ENCODE measurements at places on chromosomes 5 and 9.
A peak's percentile ranks its signal among the peaks of the same experiment; 100 is the strongest.

- DNase-seq = no peak
Observed at GRCh38 chr5:172145870-172146747, 41.9 kb downstream of the STK10 start.

DNA sequence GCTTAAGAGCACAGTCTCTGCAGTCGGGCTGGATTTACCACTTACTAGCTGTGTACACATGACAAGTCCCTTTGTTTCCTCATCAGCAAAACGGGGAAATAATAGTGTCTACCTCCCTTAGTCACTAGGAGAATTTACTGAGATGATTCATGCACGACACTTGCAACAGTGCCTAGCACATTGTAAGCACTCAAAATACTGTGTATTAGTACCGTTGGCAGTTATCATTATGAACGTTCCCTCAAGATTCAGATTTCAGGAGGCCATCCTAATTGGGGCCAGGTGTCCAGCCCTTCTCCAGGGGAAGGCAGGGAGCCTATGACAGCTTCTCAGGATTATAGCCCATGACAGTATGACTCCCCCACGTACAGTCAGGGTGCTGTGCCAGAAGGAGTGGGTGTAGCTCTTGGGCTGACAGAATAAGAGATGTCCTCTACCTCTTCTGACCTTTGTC, 164.3 kb downstream of the DOCK2 start:
- peak; percentile 62 for DNase-seq

DNA sequence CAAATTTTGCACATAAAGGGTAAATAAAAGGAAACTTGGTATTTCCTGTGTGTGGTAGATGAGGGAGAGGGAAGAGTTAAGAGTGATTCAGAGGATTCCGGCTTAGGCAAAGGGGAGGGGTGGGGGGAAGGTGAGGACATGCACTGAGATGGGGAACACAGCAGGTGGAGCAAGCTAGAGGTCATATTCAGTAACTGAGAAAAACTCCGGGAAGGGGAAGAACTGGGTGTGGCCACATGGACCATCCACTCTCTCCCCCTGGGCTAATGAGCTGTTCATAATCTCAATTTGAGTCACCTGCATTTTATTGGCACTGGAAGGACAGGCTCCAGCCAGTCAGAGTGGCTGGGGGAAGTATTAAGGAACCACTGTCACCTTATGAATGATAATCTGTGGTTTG, 45.1 kb upstream of the UGCG start:
- peak; percentile 45 for DNase-seq

GRCh38 chr5:54186912-54187445, 123.4 kb downstream of the ARL15 start:
- DNase-seq = no peak

DNA sequence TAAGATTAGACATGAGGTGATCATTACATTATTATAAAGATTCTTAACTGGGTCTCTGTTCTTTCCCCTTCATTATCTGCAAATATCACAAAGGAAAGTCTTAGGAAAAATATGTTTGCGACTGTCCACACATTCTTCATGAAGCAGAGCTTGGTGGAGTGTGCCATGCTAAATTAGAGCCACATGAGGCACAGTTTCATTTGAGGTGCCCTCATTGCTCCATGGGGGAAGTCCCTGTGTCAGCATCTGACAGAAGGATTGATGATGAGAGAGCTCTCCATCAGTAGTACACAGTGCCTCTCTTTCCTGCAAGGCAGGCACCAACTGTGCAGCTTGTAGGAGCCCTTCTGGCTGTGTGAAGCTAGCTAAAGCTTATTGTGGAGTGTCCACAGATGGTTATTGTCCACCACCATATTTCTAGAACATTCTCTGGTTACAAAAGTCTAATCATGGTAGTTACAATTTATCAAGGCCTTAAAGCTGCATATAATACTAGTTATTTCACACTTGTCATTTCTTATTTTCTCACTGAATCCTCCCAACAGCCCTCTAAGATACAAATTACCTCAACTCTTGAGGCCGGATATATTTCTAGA, 63.9 kb downstream of the C9orf152 start:
- no peak for DNase-seq

DNA sequence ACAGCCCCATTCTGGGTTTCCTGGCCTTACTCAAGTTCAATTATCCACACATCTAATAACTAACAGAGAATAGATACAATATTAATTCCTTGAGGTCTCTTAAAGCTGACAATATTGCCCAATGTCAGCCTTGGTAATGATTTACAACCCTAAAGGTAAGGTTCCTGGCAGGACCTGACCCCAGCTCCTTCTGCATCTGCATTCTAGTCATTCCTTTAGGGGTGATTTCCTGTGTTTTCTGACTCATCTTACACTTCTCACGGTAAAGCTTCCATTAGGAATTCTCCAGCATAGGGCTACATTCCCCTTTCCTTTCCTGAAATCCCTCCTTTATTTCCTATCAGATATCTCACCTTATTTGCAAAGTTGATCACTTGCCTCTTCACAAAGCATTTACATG, 9.3 kb downstream of the HAVCR1 start:
- peak; percentile 72 for DNase-seq

DNA sequence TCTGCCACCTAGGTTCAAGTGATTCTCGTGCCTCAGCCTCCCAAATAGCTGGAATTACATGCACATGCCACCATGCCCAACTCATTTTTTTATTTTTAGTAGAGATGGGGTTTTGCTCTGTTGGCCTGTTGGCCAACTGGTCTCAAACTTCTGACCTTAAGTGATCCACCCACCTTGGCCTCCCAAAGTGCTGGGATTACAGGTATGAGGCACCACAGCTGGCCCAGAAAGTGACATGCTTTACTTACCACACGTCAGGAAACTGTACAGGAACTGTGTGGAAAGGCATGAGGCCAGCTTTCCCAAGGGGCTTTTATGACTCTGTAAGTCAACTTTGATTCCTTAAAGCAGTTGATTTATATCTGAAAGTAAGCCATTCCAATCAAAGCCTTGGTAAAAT, 25.0 kb downstream of the DNAJB5 start:
- no peak for DNase-seq

DNA sequence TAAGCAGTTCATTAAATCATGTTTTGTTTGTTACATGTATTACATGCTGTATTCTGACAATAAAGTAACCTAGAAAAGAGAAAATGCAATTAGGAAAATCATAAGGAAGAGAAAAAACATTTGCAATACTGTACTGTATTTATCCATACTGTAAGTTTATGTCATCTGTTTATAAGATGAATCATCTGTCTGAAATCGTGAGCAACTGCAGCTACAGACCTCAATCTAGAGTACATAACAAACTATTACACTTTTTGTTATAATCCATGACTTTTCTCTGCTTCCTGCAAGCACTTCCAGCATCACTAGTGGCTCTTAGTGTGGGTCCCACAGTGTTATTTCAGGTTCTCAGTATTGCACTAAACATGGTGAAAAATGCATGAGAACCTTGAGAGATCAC, 144.4 kb upstream of the NR4A3 start:
- DNase-seq = peak; percentile 49

GRCh38 chr5:107666051-107666655, 4.6 kb downstream of the EFNA5 start:
- no peak for DNase-seq

GRCh38 chr9:68429631-68430030, 73.2 kb downstream of the PGM5 start:
- no peak for DNase-seq

- no peak for DNase-seq
Observed at GRCh38 chr9:97437051-97437600, 25.2 kb downstream of the TDRD7 start.

GRCh38 chr9:113274474-113275156, 757 bp downstream of the CDC26 start:
- DNase-seq = peak; percentile 63

GRCh38 chr5:11596185-11596584, 308.1 kb downstream of the CTNND2 start:
- no peak for DNase-seq

DNA sequence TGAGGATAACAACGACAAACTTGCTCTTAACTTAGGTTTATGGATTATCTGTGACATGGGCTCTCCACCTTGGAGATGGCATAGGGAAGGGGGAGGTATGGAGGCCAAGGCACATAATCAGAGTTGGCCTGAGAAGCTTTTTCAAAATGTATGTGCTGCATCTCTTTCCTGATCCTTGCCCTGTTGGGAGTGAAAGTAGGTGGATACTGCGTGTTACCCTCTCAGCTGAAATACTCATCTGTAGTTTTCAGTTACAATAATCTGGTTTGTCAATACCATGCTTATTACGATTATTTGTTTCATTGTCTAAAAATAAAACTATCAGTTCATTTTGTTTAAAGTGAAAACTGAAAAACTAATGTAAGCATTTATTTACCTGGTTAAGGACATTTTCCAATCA, 86.7 kb downstream of the SLC44A1 start:
- DNase-seq = no peak

DNA sequence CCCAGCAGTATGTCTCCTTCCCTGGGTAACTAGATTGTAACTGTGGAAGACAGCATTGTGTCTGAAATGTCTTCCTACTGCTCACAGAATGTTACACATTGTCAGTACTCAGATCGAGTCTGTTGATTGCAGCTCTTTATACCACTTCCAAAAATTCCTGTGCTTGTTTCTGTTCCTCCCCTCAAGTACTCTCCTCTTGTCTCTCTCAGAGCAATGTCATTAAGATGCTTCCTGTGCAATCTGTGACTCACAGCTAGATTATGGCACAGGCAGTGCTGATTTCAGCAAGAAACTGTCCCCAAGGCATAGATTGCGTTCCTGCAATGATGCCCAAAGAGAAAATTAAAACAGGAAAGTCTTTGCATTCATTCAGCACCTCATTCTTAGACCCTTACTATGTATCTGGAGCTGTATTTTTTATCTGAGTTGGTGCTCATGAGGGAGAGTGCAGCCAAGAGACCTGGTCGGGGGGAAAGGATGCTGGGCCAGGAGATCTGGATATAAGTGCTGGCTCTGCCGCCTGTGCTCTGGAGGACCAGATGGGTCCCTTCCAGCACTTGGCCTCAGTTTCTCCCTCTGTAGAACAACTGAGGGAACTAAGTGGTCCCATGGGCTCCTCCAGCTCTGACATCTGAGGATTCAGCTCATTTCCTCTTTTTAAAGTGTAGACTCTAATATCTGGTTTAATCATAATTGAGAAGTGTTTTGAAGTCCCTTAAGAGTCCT, 40.8 kb upstream of the GNPDA1 start:
- DNase-seq = peak; percentile 91

DNA sequence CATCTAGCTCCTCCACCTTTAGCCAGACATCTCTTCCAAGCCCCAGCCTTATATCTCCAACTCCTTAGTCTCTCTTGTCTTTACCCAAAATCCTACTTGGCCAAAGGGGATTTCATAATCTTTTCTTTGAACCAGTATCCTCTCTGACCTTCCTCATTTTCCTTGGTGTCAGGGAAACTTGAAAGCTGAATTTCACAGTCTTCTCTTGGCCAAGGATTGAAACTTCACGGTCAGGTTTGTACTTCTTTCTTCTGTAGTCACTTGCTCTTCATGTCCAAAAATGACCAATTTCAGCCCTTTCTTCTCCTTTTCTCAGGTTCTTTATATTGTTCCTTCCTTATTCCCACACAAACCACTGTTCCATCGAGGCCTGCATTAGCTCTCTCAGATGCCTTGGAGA, 473.7 kb upstream of the KLF4 start:
- no peak for DNase-seq

- peak; percentile 39 for DNase-seq
Observed at GRCh38 chr5:35436400-35437057, 181.1 kb upstream of the SPEF2 start.

DNA sequence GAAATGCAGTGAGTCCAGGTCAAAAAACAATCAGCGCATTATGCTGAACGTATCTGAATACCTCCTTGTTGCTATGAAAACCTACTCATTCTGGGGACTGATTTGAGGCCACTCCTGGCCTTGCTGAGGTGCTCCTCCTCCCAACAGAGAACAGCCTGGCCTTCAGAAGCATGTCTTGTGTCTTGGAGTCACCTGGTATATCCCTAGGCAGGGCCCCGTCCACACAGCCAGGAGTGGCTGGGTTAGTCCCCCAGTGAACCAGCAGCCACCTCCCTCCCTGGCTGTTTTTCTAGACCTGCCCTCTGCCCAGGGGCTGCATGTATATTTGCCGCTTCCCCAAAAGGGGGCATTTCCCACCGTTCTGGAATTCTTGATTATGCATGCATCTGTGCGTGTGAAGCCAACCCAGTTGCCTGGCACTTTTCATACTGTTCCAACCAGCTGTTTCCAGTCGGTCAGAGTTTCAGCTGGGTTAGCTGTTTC, 99.2 kb upstream of the SPATA31C2 start:
- DNase-seq = no peak

- DNase-seq = peak; percentile 98
Observed at GRCh38 chr9:69174616-69175463, 763 bp downstream of the TJP2 start.

Measured in EH (cell line).